LHCN-M2 (cell line): ENCODE measurements at places on chromosomes 3 and 15.

DNA sequence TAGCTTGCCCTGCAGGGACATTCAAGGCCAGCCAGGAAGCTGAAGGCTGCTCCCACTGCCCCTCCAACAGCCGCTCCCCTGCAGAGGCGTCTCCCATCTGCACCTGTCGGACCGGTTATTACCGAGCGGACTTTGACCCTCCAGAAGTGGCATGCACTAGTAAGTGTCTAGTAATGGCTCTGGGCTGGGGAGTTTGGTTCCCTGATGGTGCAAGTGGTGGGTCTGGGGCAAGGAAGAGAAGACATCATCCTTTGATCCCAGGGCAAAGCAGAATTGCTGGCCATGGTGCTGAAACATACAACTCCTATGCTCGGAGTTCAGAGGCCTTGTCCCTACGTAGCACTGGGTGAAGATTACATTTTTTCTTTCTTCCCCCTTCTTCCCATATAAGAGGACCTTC lies 311.4 kb downstream of the EPHB1 start:
- peak; percentile 7 for DNase-seq

DNA sequence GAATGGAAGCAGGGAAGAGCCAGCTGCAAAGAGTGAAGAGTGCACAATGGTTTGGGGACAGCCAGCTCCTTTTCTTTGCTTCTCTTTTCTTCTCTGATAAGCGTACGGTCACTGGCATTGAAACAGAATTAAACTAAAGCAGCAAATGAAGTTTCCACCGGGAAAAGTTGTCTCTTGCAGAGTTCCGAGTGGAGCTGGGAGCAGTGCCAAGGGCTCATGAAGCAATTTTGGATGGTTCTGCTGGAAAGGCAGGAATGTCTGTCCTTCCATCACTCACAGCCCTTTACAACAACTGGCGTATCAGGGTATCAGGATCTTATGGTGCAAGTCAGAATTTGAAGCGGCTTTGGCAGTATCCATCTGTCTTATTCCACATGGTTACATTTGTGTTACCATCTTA lies 1042.9 kb downstream of the NTRK3 start:
- no peak for DNase-seq

DNA sequence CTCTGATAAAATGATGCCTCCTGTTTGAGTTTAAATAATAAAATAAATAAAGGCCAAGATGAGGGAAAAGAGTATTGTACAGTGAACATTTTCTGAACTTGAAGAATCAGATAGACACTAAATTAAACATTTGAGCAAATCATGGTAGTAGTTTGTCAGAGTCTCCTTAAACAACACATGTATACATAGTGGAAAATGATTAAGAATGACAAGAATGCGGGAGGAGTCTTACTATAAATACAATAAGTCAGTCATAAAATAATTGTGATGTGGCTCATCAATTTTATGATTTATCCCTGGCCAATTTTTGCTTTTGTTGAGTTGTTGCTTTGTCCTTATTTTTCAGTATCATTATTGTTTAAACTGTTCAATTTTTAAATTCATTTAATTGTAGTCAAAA lies 158.0 kb upstream of the TMC3 start:
- DNase-seq: no peak

GRCh38 chr3:60133269-60134162 lies 1083.7 kb upstream of the CFAP20DC start:
- no peak for DNase-seq

GRCh38 chr3:194139071-194139813 lies 3.3 kb downstream of the HES1 start:
- no peak for DNase-seq

DNA sequence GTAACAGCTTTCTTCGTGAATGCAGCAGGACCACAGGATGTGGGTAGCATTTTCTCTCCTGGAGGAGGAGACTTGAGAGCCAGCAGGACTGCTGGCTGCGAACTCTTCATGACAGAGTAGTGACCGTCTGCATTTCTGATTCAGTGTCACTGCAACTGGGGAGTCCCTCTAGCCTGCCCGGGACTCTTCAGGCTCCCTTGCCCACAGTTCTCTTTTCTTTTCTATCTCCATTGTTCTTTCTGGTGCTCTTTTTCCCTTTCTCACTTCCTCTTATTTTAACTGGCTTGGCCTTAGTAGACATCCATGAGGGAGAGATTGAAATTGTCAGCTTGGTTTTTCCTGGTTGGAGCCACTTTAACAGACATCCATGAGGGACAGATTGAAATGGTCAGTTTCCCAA lies 49.9 kb upstream of the P2RY1 start:
- no peak for DNase-seq

- DNase-seq: no peak
These were observed 23.6 kb downstream of the TRPM1 start for GRCh38 chr15:31077941-31078340.

GRCh38 chr15:99438224-99438585 lies 127.6 kb upstream of the MEF2A start:
- DNase-seq: no peak

DNA sequence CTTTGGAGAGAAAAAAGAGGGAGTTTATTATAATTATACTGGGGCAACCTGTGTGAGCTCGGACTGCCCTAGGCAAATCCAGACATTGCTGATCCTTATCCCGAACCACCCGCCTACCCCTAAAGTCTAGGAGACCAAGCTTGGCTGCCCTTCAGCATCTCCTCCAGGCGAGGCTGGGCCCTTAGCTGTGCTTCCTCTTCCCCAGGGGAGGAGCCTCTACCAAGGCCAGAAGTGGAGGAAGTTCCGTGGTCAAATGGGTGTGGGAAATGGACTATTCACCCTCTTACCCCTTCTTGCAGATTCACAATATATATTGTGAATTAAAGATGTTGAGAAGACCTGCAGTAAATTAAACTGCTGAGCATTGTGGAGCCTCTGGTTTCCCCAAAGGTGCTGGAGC lies 158.3 kb upstream of the HES1 start:
- no peak for DNase-seq

GRCh38 chr3:162670181-162670580 lies 1173.6 kb downstream of the OTOL1 start:
- DNase-seq: no peak

DNA sequence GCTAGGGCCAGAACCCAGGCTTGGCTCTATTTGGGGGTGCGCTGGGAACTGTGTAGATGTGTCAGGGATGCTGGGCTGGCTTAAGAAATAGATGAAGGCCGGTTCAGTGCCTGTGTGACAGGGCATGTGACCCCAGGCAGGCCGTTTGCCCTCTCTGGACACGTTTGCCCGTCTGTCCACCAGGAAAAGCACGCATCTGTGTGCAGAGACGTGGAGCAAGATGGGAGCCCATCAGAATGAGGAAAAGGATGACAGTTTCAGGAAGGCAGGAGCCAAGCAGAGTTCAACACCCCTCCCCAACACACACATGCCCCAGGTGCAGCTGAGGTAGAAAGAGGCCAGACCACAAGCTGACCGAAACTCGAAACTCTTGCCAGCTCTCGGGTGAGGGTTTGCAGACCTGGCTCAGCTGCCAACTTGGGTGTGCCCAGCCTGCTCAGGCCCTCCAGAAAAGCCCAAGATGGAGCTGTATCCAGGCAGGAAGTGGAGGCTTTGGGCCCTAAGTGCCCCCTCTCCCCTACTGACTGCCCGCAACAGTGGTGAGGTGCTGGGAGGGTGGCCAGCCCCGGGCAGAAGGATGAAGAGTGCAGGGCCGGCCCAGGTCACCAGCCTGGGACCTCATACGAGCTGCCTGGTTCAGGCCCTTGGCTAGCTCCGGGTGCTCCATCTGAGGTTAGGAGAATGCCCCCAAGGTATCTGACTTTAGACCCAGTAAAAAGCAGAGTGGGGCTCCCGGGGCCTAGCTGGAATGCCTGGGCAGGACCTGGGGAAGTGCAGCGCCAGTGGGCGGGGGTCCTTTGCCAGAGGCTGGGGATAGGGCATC lies 10.2 kb upstream of the MESP1 start:
- no peak for DNase-seq
